IMR-90 (cell line): ENCODE measurements at places on chromosomes 16 and 17. TPM values are rescaled to one million over a fixed set of nuclear protein-coding genes. Genes with fewer than 3 reads are reported as not detected.

GRCh38 chr17:43942051-43942685, at the start of gene PPY:
Gene PPY (minus strand): TSS chr17:43942476. CDS start chr17:43941654, 822 bp downstream.
- no peak for DNase-seq

- DNase-seq: no peak
Observed at GRCh38 chr17:73748508-73748907, 104.3 kb upstream of the SDK2 start.

DNA sequence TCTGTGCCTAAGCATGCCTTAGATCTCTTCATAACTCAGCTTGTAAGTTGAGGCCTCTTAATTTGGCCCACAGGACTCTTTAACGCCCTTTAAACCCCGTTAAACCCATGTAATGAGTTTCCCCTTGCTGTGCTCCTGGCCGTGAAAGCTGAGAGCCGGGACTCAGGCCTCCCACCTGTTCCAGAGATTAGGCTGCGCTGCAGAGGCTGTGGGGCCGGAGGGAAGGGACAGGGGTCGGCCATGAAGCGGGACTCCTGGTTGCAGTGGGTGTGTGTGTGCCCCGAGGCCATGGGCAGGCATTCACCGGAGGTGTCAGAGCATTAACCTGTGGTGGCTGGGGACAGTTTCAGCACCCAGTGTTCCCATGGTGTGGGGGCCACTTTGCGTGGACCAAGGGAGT, 150.8 kb upstream of the IRX3 start:
- no peak for DNase-seq

Gene MSL1
- polyA plus RNA-seq: 38.4 and 48.4 TPM in 2 replicates

- DNase-seq: no peak
Observed at GRCh38 chr16:69326172-69326873, 4.1 kb downstream of the PDF start.

Gene STAC2
- 0.02 and 0.03 TPM in 2 replicates for polyA plus RNA-seq

Gene CX3CL1
- 0.77 and 0.89 TPM in 2 replicates for polyA plus RNA-seq

- no peak for DNase-seq
Observed at GRCh38 chr17:65800655-65801054, 239.2 kb upstream of the AXIN2 start.

DNA sequence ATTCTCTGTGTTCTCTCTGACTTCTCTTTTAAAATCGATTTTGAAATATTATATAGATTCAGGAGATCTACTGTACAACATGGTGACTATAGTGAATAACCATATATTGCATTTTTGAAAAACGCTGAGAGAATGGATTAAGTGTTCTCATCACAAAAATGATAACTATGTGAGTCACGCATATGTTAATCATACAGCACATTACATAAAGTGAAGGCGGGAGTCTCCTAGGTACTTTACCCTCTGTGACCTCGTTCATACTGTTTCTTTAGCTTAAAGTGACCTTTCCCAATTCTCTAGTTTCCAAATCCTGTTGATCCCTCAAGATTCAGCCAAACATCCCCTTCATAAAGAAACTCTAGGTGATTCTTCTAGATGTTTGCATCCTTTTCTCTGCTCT, 3.1 kb upstream of the KRTAP3-2 start:
- DNase-seq: peak; percentile 17

DNA sequence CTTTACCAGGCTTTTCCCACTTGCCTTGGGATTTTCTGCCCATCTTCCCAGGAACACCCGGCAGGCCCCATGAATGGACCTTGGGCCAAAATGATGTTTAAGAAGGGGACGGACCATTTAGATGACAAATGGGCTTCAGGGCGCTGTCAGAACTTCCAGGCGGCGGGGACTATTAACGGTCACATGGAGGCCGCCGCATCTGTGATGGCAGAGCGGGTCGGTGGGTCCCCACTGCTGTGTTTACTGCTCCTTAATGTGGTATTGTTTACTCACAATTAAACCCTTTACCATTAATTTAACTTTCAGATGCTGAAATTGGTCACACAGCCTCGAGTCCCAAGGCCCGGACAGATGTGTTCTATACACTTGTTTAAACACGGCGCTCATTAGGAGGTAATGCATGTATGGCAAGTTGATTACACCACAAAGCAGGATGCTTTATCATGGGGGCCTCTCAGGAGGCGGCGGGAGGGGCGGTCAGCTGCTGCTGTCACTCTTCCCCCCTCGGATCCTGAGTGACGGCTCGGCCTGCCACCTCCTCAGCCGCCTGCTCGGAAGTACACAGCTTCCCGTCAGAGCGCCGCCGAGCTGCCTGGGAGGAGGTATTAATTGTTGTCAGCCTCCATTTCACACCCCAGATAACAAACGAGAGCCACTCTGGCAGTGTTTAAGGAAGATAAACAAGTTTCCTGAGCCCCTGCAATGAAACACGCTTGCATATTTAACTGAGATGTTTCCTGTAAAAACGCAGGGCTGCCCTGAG, 83.9 kb upstream of the IRX3 start:
- DNase-seq: no peak

Gene CCL1
- polyA plus RNA-seq: not detected in 2 replicates

Gene IRX5
- polyA plus RNA-seq: not detected in 2 replicates

Gene CHST5
- not detected in 2 replicates for polyA plus RNA-seq

GRCh38 chr17:48539177-48539576, 5.7 kb downstream of the HOXB2 start:
- peak; percentile 90 for DNase-seq
